ENCODE measurements at places on chromosomes 1 and 21. TPM values are rescaled to one million over a fixed set of nuclear protein-coding genes. Genes with fewer than 3 reads are reported as not detected.

The RIPPLY3 gene
- total RNA-seq = not detected

The RBP7 gene
- not detected for total RNA-seq

The PGBD5 gene
- total RNA-seq = under 0.01 TPM

The CFHR2 gene
- total RNA-seq = not detected

The LCE1C gene
- not detected for total RNA-seq

The CYYR1 gene
- total RNA-seq = 5.5 TPM

The PLEKHO1 gene
- 50.2 TPM for total RNA-seq

The SPATA45 gene
- not detected for total RNA-seq

The CELA3A gene
- not detected for total RNA-seq

The ETNK2 gene
- 9.1 TPM for total RNA-seq

The C1orf74 gene
- 4.1 TPM for total RNA-seq

The SAMSN1 gene
- 9.4 TPM for total RNA-seq

The AGBL4 gene
- total RNA-seq = not detected

The NBPF8 gene
- 8.2 TPM for total RNA-seq

The FCAMR gene
- not detected for total RNA-seq
